Stimulated activated CD4-positive, alpha-beta T cell treated with anti-CD3 and anti-CD28 coated beads, Interleukin-4, amount 100 ng/mL, for 48 hours (primary cell): ENCODE measurements at places on chromosomes 5 and 9.

- no peak for DNase-seq
Measured at GRCh38 chr5:149133795-149134777, 7.2 kb upstream of the ABLIM3 start.

GRCh38 chr9:24561957-24562356 is 16.3 kb upstream of the IZUMO3 start:
- DNase-seq: no peak

DNA sequence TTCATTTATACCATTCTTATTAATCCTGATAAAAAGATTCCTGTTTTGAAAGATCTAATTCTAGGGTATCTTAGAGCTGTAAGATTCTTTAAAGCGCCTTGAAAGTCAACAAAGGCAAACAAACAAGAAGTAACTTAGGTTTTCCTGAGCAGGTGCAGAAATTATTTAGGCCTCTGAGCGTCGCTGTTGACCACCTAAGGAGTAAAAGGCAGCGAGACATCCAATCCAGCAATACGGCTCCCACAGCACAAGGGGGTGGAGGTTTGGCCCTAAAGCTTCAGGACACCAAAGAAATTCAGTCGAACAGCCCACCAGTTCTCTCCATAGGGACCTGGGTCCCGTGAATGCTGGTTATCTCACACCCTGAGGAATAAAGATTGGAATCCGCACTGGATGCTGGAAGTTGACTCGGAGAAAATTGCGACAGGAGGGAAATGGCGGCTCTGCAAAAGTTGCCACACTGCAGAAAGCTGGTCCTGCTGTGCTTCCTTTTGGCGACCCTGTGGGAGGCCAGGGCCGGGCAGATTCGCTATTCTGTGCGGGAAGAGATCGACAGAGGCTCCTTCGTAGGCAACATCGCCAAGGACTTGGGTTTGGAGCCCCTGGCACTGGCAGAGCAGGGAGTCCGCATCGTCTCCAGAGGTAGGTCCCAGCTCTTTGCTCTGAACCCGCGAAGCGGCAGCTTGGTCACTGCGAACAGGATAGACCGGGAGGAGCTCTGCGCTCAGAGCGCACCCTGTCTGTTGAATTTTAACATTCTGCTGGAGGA is at the start of gene PCDHGA2:
TSS of gene PCDHGA2 (plus strand) at position 223 of the 769 bp plus-strand sequence.
- no peak for DNase-seq

DNA sequence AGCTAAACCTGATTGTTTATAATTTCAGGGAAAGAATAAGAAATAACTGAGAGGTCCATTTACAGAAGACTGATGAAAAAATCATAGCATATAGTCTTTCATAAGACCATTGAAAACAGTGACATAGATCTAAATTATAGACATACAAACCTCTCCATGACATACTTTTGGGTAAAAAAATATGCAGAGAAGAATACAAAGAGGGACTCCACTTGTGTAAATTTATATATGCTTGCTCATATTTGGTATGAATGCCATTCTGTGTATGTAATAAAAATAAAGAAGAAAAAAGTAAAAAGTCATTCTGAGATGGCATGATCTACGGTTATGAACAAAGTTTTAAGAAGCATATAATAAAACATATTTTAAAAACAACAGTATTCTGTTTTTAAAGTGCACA is 310.7 kb downstream of the ASTN2 start:
- no peak for DNase-seq

- no peak for DNase-seq
Measured at GRCh38 chr9:114864471-114864870, 58.6 kb upstream of the TNFSF15 start.

GRCh38 chr9:125150349-125151245 is 7.3 kb upstream of the SCAI start:
- no peak for DNase-seq

- DNase-seq: no peak
Measured at GRCh38 chr5:17882760-17883488, 248.7 kb downstream of the TAF11L14 start.

DNA sequence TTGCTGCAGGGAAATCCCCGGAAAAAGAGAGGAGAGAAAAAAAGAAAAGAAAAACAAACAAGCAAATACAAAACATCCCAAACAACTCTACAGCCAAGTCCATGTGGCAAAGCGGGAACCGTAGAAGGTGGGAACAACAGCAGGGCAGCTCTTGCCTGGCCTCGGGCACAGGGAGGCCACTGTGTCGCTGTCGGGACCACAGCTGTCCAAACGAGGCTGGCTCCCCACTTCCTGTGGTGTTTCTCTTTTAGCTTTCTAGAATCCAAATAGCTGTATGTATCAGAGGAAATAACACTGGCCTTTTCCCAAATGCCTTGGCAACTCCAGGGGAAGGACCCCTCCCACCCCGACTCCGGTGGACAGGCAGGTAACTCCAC is 41.6 kb upstream of the EQTN start:
- DNase-seq: no peak

DNA sequence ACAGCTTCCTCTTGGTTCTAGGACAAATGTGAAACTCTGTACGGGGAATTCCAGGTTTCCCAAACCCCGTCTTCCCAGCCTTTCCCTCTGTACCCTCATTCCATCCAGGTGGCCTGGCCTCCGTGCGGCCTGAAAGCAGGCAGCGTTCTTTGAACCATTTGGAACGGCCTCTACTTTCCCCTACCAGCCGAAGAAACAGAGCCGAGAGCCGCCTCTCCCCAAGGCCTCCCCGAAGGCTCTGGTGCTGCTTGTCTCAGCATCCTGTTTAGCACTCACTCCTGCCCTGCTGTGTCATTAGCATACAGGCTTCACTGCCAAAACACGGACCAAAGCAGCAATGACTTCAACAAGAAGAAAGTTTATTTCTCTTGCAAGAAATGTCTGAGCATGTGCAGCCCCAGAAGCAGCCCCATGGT is 137.7 kb downstream of the HSD17B3 start:
- DNase-seq: no peak

GRCh38 chr9:116656501-116656971 is 30.6 kb upstream of the TRIM32 start:
- DNase-seq: no peak

DNA sequence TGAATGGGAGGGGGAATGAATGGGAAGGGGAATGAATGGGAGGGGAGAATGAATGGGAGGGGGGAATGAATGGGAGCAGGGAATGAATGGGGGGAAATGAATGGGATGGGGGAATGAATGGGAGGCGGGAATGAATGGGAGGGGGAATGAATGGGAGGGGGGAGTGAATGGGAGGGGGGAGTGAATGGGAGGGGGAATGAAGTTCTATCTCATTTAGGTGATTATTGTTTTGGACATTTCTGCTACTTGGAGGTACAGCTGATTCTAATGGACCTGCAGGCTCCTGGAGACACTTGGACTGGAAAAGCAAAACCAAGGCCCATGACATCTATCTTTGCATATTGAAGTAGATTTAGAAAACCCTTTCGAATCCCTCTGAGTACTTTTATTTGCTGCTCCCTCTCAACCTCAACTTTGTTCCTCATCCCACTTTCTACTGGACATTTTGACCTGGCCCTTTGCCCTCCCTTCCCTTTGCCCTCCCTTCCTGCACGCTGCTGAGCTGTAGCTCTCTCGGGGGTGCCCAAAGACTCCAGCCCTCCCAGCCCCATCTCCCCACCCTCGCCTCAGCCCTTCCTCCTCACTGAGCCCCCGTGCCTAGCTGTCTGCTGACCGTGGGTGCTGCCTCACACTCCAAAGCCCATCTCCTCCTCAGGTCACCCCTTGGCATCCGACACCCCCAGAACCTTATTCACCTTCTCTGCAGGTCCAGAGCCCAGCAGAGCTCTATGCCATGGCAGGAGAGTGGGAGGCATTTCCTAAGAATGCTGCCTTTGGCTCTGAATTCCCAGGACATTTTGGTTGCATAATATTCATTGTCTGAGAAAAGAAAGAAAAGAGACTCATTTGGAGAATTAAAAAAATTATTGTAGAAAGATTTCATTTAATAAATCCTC is 19.9 kb upstream of the LPCAT1 start:
- no peak for DNase-seq

DNA sequence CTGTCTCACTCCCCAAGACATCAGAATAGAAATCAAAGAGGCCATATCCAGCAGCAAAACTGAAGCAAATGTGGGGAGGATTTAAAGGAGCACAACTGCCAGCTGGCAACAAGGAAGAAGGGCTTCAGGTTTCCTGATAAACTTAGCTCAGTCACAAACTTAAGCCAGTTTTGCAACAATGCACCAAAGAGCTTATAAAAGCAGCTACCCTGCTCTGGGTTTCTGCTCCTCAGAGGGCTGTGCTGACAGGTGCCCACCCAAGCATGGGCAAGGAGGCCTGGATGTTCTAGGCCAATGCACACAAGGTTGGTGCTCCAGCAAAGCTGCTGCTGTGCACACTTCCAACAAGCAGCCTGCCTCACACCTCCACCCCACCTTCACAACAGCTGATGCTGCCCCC is 132.9 kb downstream of the SIL1 start:
- DNase-seq: no peak

GRCh38 chr9:93057703-93058354 is 672 bp upstream of the SUSD3 start:
- no peak for DNase-seq

- no peak for DNase-seq
Measured at GRCh38 chr9:96137671-96138429, 164.1 kb downstream of the HSD17B3 start.

DNA sequence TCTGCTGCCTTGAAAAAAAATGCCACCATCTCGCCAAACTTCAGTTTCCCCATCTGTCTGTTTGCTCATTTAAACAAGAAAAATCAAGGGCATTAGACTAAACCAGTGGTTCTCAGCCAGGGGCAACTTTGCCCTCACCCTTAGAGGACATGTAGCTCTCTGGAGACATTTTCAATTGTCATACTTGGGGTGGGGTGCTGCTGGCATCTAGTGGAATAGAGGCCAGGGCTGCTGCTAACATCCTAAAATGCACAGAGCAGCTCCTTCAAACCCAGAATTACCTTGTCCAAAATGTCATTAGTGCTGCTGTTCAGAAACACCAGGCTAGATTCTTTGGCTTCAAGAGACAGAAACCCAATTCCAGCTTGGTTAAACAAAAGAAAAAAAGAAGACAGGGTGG is 71.1 kb upstream of the FOXE1 start:
- no peak for DNase-seq

DNA sequence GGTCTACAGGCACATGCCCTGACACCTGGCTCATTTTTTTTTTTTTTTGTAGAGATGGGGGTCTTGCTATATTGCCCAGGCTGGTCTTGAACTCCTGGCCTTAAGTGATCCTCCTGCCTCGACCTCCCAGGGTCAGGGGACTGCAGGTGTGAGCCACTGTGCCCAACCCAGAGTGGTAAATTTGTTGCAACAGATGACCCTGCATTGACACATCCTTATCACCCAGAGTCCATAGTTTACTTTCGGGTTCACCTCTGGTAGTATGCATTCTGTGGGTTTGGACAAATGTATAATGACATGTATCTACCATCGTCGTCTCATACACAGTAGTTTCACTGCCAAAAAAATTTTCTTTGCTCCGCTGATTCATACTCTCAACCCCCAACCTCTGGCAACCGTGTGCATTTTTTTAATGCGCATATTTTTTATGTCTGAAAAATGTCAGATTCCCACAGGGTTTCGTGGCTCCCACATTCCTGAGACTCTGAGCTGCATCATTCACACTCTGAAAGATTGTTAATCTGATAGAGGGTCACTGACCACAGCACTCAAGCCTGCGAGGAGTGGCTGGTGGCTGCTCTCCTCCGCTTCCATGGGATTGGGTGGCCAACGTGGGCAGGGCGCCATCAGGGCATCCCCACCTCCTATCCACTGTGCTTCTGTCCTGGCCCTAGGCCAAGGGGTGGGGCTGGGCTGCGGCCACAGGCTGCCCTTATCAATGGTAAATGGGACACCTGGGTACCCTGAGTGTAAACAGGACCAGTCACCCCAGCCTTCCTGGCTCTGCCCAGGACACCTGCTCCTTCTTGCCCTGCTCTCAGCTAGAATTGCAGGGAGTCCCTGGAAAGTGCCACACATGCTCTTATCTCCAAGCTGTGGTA is 9.6 kb downstream of the NDST1 start:
- DNase-seq: no peak

- no peak for DNase-seq
Measured at GRCh38 chr9:26746357-26747072, 146.1 kb downstream of the CAAP1 start.

- no peak for DNase-seq
Measured at GRCh38 chr5:132475987-132476875, 14.3 kb downstream of the IRF1 start.

- no peak for DNase-seq
Measured at GRCh38 chr5:120817044-120817985, 353.2 kb downstream of the PRR16 start.

DNA sequence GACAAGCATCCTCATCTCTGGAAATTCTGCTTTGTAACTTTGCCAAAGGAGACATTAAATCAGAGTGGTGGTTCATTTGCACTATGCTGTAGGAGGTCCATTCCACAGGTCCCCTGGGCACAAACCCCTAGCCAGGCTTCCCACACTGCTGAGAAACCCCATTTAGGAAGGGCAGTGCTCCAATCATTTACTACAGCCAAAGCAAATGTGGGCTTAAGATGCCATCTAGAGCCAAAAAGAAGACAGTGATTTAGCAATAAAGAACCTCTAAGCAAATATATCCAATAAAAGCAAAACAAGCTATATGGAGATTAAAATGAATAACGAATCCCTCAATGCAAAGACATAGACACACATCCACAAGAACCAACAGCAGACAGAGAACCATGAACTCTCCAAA is 129.0 kb upstream of the ALDH1B1 start:
- DNase-seq: no peak

DNA sequence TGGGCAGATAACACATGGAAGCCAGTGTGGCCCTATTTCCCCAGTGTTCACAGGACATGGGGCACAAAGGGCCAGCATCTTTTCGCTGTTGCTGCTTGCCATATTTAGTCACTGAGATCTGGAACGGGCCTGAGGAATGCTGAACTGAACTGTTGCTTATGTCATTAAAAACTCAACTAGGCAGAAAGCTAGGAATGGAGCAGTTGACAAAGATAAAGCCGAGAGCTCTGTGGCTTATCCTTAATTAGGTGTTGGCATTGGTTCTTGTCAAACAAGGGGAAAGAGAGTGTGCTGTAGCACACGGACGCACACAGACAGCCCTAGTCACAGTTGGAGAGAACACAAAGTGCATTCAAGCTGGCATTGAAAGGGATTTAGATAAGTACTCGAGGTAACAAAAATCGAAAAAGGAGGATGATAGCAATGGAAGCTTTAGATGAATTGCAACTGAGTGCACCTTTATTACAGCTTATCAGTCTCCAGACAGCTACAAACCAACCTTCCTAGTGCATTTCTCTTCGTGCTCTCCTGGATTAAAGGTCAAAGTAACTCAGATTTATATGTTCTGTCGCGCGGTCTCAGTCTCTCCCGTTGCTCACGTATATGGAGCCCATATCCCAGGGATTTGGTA is 450.2 kb upstream of the ZNF608 start:
- DNase-seq: no peak

DNA sequence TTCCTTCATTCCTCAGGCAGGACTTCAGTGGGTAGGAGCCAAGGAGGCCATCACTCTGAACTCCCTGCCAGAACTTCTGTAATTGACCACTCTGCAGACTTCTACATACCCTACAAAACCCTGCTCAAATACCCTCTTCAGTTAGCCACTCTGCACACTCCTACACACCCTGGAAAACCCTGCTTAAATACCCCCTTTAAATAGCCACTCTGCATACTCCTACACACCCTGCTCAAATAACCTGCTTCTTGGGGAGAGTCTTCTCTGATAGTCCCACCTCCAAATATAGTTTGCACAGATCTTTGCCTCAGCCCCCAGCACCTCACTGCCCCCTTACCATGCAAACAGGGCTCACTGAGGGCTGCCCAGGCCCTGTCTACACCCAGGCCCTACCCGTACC is 18.6 kb upstream of the CARD19 start:
- DNase-seq: no peak
